ENCODE measurements at places on chromosomes 7 and 10.

- DNase-seq = no peak
Observed at GRCh38 chr7:15430911-15431310, 130.9 kb downstream of the AGMO start.

DNA sequence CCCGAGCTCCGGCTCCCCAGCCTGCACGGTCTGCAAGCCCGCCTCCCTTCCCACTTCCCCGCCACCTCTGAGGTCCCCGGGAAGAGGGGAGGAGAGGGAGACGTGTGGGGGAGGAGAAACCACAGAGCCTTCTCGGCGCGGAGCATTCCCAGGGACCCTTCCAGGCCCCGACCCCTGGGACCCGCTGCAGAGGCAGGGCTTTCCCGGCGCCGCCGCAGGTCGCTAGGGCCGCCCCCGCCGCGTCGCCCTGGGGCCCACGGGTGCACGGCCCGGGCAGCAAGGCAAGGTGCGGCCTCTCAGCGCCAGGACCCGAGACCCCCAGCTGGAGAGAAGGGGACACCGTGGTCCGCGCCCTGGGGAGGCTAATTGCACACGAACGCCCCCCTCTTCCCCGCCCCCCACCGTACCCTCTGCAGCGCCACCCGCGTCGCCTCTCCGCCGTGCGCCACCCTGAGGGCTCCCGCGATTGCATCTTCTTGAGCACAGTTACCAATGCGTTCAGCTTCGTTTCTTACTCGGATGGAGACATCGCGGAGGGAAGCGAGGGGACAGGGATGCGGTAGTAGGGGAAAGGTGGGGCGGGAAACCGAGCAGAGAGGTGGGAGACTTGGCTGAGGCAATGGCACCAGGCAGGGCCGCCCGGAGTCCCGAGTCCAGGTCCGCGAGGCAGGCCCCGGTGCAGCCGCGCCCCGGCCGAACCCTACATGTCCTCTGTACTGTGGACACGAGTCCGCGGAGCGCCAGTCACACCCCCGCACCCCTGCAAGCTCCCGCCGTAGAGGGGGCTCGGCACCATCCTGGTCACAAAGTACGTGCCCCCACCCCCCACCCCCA lies 28.9 kb downstream of the SKIDA1 start:
- DNase-seq = no peak

DNA sequence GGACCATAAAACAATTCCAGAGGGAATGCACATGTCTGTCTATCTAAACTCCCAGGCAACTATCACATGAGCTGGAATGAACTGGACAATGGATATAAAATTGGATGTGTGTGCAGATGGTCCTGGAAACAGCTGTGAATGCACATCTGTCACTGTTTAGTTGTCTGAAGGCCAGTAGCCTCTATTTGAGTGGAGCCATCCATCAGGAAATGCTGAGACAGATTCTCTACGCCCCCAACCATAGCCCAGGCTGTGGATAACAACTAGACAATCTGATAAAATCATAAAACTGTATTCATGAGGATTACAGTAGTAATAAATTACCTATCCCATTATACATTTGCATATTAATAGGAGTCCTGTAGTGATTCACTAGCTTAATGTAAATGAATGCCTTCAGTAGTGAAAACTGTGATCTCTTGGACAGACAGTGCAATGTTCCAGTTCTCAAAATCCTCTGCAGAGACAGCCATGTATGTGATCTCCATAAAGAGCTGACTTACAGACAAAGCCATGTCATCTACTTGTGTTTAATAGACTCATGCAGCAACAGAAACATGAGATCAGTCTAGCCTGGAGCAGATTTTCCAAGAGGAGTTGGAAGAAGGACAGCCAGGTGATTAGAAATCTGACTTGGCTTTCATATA lies 907.6 kb downstream of the KCNMA1 start:
- DNase-seq = no peak

- no peak for DNase-seq
Observed at GRCh38 chr7:541661-542060, 22.0 kb upstream of the PDGFA start.

DNA sequence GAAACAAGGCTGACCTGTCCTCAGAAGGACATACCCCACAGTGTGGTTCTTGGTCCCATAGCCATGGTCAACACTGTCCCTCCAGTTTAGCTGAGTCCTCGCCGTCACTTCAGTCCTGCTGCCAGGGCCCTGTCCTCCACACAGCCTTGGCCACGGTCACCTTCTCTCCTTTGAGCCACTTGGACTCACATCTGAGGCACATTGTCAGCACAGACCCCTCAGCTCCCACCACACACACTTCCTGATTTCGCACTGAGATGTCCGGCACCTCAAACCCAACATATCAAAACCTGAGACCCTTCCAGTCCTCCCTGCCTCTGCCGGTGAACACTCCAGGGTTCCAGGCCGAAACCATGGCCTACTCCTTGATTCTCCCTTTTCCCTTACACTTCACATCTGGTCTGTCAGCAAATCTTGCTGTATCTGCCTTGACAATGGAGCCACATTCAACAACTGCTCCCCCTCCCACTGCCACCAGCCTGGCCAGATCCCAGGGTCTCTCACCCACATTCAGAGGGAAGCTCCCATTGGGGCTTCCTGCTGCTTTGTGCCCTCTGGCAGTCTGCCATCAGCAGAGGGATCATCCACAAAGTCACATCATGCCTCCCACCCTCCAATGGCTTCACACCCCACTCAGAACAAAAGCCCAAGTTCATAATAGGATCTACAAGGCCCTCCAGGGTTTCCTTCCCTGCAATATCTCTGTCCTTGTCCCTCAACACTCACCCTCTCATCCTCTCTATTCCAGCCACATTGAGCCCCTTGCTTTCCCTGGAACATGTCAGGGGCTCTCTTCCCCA lies 219.6 kb upstream of the SHH start:
- DNase-seq = no peak

GRCh38 chr7:114107522-114107921 lies 188.7 kb upstream of the PPP1R3A start:
- no peak for DNase-seq

GRCh38 chr7:14065286-14065685 lies 75.8 kb upstream of the ETV1 start:
- no peak for DNase-seq

DNA sequence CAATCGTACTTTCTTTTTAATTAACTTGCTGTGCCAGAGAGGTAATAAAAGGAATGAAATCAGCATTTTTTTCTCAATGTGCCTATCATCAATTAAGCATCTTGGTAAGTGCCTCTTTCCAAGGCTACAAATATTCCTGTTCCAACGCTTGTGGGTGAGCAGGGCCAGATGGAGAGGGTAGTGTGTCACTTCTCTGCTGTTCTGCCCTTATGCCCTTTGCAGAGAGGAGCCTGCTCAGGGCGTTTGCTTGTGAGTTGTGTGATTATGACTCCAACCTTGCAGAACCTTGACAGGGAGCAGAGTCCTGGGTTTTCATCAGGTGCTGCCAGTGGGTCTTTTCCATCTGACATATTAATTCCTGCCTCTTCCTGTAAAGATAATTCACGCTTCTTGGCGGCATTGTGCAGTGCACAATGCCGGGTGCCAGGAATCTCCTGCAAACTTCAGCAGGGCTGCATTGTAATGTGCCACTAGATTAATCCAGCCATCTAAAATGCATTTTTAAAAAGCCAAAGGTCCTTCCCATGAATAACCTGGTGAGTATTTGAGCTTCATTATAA lies 234.4 kb downstream of the ARHGAP12 start:
- DNase-seq = no peak

GRCh38 chr10:77784856-77785255 lies 141.7 kb downstream of the DLG5 start:
- DNase-seq = no peak

DNA sequence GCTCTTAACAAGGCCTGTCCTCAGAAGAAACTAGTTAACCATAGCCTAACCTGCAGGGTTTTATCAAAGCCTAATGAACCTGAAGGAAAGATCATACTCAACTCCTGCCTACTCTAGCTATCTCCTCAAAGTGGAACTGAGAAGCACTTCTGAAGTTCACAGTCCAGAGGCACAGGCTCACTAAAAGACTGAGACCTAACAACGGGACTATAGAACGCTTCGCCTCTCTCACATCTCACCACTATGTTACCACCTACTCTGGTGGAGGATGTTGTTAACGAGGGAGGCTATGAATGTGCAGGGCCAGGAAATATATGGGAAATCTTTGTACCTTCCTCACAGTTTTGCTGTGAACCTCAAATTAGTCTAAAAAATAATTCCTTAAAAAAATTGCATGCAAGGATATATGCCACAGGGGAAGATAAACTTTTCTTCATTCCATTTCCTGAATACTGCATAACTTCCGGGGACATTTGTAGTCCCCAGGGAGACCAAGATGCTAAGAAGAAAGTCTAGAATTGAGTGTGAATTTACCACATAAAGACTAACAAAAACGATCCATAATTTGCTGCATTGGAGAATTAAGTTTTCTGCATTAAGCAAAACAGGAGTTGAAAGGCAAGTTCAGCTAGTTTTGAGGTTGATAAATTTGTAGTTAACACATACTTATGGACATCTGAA lies 21.6 kb downstream of the LIPJ start:
- DNase-seq = no peak

GRCh38 chr7:105047932-105048331 lies 33.9 kb downstream of the KMT2E start:
- DNase-seq = no peak

- DNase-seq = no peak
Observed at GRCh38 chr7:128037880-128038619, 6.8 kb upstream of the LRRC4 start.
